ENCODE measurements at places on chromosomes 7 and 10. TPM values are rescaled to one million over a fixed set of nuclear protein-coding genes. Genes with fewer than 3 reads are reported as not detected.

- DNase-seq: no peak
Measured at GRCh38 chr7:33698692-33699128, 206.6 kb upstream of the BMPER start.

DNA sequence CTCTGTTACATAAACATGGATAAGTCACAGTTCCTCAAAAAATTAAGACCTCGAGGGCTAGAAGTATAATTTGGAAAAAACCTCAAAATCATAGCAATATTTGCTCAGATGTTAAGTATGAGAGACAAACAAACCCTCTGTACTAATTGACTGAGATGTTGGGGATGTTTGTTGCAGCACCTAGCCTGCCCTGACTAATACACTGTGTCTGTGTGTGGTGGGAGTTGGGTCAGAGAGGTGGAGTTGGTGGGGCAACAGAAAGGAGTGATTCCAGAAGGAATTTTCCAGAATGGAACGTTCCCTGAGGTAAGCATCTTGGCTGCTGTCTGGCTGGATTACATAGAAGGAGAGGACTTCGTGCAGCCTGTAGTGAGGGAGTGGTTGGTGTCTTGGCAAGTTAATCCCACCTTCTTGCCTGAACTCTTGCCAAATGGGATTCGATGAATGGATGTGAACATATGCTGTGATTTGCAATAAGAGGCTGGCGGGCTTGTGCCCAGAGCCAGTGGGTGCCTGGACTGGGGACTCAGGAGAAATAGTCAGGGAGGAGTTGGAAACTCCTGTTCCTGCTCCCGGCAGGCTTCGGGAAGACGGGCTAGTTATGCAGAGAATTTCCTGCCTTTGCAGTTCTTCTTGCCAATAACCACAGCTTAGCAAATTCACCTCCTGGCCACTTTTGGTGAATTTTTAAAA lies 9.3 kb upstream of the FAM180A start:
- DNase-seq: no peak

- DNase-seq: no peak
Measured at GRCh38 chr7:111796671-111797070, 234.4 kb upstream of the IMMP2L start.

POMZP3 gene
- total RNA-seq: 4.2 TPM

ZNF655 gene
- 73.5 TPM for total RNA-seq

DNA sequence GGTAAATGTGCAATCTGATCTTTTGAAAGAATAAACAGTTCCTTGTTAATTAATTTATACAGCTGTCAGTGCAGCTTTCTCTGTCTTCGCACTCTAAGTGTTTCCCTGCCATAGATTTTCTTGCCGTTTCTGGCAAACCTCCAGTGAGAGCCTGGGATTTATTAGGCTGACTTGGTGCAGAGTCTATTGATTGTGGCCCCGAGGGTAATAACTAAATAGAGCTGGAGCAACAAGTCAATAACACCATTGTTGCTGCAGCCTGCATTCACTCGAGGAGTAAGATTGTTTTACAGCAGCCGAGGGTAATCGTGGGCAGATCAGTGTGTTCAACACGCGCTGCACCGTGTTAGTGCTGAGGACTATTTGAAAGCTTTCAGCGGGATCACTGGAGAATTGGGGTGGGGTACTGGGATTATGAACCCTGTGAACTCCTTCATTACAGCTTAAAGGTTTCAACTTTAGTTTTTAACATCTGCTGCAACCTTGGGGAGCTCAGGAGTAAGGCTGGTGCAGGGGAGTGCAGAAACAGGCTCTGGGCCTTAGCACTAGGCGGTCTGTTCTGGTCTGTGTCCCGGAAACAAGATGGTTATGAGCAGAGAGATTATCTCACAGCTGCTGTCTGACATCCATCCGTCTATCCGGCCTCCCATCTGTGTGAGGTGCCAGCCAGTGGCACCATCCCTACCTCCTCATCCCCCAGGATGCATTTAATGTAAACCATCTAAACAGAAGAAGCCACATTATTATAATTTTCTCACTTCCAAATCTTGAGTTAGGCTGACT lies 174.0 kb upstream of the TCF7L2 start:
- peak; percentile 33 for DNase-seq

- DNase-seq: peak; percentile 24
Measured at GRCh38 chr7:99694201-99694911, 14.6 kb upstream of the CYP3A5 start.

DNA sequence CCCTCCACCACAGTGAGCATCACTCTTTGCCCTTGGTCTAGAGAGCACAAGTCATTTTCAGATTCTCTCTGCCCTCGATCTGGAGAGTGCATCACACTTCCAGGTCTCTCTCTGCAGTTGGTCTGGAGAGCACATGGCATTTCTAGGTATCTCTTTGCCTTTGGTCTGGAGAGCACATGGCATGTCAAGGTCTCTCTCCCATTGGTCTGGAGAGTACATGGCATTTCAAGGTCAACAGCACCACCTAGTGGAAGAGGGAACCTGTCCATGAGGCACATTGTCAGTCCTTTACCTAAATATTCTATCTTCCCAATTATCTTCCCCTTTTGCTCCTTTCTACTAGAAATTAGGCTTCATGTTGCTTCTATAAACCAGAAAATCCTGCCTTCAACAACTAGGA lies 1139.4 kb downstream of the XPNPEP1 start:
- no peak for DNase-seq

DNA sequence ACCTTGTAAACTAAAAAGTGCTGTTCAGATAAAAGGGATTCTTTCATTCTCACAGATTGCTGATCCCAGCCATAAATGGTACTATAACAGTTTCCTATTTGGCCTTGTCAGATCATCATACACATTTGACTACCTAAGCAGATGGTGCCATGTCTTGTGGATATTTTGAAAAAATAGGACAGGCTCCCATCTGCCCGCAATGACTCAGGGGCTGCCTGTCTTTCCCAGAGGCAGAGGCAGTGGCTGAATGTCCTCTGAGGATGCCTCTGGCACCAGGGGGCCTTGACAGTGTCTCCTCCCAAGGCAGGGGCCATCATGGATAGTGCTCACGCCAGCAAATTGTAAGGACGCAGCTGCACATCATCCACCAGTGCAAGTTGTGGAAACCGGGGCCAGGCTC lies 323.0 kb upstream of the PODXL start:
- no peak for DNase-seq

- no peak for DNase-seq
Measured at GRCh38 chr10:132451506-132452215, 54.7 kb downstream of the PWWP2B start.

- no peak for DNase-seq
Measured at GRCh38 chr10:50332108-50332842, 81.0 kb upstream of the ASAH2 start.

AKR1C2 gene
- 3.1 TPM for total RNA-seq

DNA sequence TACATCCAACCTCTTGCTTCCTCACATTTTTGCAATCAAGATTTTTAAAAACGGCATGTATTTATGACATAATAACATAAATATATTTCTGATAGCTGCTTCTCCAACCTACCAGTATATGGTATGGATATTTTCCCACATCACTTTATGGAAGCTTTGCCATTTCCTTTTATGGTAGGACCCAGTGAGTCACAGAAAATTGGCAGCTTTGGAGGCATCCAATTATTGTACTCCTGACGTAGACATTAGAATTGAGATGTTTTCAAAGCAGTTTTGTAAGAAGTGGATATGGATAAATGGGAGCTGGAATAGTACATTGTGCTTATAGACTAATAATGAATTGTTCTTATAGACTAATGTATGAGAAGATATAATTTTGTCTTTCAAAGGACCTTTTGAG lies 23.8 kb upstream of the BICC1 start:
- DNase-seq: no peak

DOCK1 gene
- 44.1 TPM for total RNA-seq

MACROH2A2 gene
- total RNA-seq: 10.6 TPM

VAX1 gene
- not detected for total RNA-seq

MRLN gene
- total RNA-seq: not detected

DNA sequence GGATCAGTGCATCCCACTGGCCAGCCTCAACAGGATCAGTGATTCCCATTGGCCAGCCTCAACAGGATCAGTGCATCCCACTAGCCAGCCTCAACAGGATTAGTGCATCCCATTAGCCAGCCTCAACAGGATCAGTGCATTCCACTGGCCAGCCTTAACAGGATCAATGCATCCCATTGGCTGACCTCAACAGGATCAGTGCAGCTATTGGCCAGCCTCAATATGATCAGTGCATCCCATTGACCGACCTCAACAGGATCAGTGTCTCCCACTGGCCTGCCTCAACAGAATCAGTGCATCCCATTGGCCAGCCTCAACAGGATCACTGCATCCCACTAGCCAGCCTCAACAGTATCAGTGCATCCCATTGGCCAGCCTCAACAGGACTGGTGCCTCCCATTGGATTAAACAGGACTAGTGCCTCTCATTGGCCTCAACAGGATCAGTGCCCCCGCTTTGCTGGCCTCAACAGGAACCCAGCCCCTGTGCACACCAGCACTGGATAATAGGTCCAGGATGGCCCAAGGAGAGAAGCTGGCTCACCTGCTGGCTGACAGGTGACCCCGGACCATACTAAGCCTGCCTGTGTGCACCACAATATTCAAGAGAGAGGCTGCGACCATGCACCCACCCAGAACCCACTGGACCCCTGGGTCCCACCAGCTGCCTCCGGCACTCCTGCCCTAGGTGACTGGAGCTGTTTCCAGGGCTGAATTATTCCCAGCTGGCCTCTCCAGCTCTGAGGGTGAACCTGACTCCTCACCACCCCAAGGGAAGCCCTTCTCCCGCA lies 59.9 kb downstream of the PDGFA start:
- DNase-seq: no peak

SCART1 gene
- total RNA-seq: 3.9 TPM

- DNase-seq: no peak
Measured at GRCh38 chr10:48249004-48249762, 25.3 kb downstream of the FRMPD2 start.

DNA sequence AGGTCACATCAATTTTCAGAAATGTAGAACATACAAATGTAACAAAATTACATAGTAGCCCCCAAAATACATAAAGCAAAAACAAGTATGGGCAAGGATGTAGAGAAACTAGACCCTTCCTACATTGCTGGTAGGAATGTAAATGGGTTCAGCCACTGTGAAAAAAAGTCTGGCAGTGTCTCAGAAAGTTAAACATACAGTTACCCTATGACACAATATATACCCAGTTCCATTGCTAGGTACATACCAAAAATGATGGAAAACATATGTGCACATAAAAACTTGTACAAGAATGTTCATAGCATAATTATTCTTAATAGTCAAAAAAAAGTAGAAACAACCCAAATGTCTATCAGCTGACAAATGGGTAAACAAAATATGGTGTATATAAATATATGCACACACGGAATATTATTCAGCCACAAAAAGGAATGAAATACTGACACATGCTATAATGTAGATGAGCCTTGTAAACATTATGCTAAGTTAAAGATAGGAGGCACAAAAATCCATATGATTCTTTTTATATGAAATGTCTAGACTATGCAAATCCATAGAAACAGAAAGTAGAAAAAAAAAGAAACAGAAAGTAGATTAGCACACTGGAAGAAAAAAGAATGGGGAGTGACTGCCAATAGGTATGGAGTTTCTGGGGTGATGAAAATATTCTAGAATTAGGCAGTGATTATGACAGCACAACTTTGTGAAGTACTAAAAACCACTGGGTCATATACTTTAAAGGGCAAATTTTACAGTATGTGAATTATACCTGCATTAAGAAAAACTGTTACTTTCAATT lies 13.5 kb downstream of the HERPUD2 start:
- DNase-seq: no peak

OR2A42 gene
- not detected for total RNA-seq

DNA sequence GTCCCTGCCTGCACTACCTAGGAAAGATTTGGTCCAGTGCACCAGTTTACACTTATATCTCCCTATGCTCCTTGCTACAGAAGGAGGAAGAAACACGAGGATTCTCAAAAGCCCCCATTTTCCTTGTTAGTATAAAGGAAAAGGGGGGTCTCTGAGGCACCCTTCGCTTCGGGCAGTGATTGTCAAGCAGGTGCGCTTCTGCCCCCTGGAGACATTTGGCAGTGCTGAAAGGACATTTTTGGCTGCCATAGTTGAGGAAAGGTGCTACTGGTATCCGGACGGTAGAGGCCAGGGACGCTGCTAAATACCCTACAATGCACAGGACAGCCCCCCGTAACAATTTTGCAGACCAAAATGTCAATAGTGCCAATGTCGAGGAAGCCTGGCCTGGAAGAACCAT lies 193.7 kb downstream of the GFRA1 start:
- DNase-seq: no peak

GRCh38 chr7:129311429-129311828 lies 86.6 kb downstream of the AHCYL2 start:
- no peak for DNase-seq

GRCh38 chr7:12549106-12549505 lies 21.4 kb upstream of the SCIN start:
- DNase-seq: no peak

- no peak for DNase-seq
Measured at GRCh38 chr7:8126601-8127167, 135.3 kb downstream of the ICA1 start.

CPN1 gene
- not detected for total RNA-seq

PMPCB gene
- total RNA-seq: 38.6 TPM

DNA sequence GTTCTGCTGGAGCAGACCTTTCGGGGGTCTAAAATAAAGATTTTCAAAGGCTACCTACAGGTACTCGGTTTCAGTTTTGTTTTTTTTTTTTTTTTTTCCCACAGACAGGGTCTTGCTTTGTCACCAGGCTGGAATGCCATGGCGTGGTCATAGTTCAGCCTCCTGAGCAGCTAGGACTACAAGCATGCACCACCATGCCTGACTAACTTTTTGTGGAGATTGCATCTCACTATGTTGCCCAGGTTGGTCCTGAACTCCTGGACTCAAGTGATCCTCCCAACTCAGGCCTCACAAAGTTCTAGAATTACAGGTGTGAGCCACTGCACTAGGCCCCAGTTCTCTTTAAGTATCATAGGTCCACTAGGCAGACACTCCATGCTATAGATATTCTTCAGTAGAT lies 34.5 kb downstream of the BAMBI start:
- no peak for DNase-seq

DNA sequence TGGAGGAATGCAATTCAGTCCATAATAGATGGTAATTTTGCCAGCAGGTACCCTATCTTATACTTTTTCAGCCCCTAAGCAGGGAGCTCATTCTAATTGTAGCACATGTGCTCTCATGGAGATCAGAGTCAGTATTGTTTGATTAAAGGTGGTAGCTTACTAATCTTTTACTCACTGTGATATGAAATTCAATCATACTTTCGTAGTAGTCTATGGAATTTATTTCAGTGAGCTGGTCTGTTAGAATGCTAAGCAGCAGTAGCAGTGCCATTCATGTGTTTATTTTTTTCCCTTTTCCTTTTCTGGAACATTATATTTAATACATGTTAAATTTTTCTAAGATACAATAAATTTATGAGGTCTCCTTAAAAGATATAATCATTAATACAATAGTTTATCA lies 109.0 kb downstream of the ST7 start:
- DNase-seq: no peak

DNA sequence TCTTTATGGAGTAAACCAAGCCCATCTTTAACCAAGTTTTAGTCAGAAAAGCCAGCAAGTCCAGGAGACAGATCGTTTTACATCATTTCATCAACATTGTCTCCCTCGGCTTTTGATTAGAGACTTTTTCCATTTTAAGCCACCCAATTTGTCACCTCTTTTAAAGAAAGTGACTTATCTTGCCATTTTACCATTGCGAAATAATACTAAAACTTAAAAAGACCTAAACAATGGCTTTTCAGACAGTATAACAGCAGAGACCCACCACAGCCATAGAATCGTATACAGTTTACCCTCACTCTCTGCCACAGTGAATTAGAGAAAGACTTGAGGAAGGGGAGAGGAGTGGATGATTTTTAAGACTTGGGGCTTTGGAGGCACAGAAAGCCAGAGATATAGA lies 359.7 kb upstream of the C7orf33 start:
- DNase-seq: no peak

- no peak for DNase-seq
Measured at GRCh38 chr10:44397476-44398225, 12.8 kb upstream of the CXCL12 start.

BMPR1A gene
- 9.9 TPM for total RNA-seq

Measured in body of pancreas (tissue), 4 donors.